CD4-positive, alpha-beta T cell treated with Interleukin-17A for 4 hours (primary cell): ENCODE measurements at places on chromosomes 4 and X.

GRCh38 chr4:110553197-110553596, 69.7 kb downstream of the PITX2 start:
- no peak for DNase-seq

DNA sequence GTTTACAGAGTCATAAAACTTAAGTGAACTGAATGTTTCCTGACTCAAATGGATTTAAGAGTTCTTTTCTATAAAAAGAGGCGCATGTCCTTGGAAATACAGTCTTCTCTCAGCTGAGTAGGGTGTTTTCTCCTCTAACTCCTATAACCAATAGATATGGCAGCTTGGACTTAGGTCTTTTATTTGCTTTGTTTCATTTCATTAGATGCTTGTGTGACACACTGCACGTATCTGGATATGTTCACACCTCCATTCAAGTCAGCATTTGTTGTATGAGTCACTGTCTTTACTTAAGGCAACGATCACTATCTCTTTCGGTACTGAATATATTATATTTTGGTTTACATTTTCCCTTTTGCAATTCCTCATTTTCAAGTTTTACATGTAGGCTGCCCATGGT, 136.6 kb downstream of the ARSF start:
- no peak for DNase-seq

- DNase-seq, result no peak
Observed at GRCh38 chr4:110613745-110614144, 9.1 kb downstream of the PITX2 start.

DNA sequence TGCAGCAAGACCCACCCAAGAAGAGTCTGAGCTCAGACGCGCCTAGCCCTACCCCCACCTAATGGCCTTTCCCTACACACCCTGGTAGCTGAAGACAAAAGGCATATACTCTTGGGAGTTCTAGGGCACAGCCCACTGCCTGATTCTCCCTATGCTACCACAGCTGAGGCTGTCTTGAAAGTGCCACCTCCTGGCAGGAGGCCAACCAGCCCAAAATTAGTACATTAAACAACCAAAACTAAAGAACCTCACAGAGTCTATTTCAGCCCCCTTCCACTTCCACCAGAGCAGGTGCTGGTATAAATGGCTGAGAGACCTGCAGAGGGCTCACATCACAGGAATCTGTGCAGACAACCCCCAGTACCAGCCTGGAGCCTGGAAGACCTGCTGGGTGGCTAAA, 119.1 kb downstream of the HMGN5 start:
- no peak for DNase-seq

GRCh38 chr4:159297091-159297490, 194.2 kb downstream of the RAPGEF2 start:
- DNase-seq, result no peak

GRCh38 chrX:152959626-152960025, 34.3 kb downstream of the PNMA5 start:
- no peak for DNase-seq

GRCh38 chrX:150365990-150366911, 3.1 kb downstream of the MAMLD1 start:
- no peak for DNase-seq
